Activated naive CD4-positive, alpha-beta T cell treated with Interleukin-2 at 50 U/mL for 16 hours (primary cell): ENCODE measurements at places on chromosomes 5 and 9.

- DNase-seq = no peak
Measured at GRCh38 chr9:124218987-124219461, 38.7 kb upstream of the NEK6 start.

DNA sequence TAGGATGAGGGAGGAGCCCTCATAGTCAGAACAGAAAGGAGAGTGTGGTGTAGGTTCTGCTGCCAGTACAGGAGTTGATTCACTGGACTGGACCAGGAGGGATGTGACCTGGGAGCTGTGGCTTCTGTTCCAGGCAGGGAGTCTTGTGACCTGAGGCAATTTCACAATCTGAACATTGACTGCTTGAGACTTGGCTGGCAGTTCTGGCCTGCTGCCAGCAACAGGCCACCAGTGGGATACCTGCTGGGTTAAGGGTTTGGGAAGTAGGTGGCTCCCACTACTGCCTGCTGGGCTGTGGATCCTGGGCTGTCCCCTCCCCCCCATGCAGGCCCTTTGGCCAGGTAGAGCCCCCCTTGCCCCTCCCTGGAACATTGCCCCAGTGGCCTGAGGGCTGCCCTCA is 268.6 kb upstream of the ARRDC3 start:
- DNase-seq = no peak

DNA sequence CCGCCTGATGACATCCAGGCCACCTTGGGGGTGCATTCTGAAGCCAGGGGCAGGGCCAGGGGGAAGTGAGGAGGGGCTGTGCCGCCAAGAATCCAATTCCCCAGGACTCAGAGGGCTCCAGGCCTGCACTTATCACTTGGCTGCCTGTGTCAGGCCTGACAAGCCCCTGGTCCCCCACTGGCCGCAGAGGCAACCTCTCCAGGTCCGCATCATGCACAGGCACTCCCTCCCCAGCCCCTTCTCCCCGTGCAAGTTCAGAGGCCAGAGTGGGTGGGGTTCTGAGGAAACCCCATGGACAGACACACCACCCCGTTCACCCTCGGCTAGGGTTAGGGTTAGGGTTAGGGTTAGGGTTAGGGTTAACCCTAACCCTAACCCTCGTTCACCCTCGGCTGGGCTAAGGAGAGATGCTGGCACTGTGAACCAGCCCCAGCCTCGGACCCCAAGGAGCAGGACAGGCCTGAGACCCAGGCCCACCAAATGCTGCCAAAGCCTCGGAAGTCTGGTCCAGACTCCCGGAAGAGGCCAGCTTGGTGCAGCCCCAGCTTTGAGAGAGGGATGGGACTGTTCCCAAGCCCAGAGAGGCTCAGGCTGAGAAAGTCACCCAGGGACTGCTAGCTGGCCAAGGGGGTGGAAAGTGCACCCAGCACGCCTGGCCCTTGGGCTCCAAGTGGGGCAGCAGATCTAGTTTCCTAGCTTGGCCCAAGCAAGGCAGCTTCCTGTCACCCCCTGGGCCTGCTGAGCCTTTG is 4.9 kb downstream of the LCN2 start:
- DNase-seq = no peak

DNA sequence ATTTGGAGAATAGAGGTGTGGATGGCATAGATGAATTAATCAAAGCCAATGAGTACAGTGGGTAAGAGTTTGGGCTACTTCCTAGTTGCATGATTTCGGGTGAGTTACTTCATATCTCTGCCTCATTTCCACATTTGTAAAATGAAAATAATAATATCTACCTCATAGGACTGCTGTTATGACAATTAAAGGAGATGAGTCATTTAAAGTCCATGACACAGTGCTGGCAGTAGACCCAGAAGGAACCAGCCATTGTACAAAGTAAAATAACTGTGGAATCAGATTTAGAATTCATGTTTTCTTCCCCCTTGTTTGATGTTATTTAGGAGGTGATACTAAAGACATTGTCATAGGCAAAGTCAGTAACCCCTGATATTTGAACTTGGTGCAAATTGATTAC is 139.5 kb upstream of the SLC27A6 start:
- DNase-seq = no peak

GRCh38 chr5:9558319-9558965 is 12.6 kb upstream of the SEMA5A start:
- DNase-seq = no peak

DNA sequence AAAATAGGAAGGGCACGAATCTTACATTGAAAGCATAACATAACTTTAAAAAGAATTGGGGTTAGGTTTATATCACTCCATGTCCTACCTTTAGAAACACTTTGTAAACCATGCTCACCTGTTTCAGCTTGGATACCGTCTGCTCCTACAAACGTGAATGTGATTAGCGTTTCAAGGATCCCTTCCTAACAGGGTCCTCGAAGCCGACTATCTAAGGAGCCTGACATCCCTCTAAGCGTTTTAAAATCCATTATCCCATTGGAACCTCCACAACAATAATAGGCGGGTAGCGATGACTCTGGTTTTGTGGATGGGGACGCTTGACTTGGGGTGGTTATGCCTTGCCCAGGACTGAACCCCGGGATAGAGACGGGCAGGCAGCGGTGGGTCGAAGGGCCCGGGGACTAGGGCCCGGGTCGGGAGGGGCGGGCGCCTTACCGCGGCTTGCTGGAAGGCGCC is 937 bp downstream of the SVEP1 start:
- no peak for DNase-seq

DNA sequence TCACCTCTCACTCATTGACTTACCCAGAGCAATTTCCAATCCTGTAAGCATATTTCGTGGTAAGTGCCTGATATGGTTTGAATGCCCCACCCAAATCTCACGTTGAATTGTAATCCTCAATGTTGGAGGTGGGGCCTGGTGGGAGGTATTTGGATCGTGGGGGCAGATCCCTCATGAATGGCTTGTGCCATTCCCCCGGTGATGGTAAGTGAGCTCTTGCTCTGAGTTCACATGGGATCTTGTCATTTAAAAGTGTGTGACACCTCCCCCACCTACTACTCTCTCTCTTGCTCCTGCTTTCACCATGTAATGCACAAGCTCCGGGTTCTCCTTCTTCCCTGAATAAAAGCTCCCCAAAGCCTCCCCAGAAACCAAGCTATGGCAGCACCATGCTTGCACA is 1165.5 kb downstream of the CDH12 start:
- DNase-seq = no peak

GRCh38 chr5:147963948-147964693 is 57.8 kb upstream of the C5orf46 start:
- DNase-seq = no peak

DNA sequence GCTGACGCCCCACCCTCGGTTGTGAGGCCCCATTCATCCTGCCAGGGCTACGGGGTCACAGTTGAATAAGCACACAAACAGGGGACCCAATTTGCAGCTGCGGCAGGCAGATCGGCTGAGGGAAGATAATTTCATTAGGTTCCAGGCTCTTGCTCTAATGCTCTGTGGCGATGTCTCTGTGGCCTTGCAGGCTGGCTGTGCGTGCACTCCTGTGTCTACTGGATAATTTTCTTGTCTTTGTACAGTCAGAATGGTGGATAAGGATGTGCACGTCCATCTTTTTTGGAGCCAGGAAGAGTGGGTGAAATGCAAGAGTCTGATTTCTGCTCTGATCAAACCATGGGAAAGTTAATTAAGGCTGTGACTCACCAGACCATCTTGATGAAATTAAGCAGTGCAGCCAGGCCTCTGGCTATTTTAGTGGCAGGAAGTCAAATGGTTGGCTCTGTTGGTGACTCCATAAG is 39.2 kb downstream of the NSG2 start:
- DNase-seq = no peak

DNA sequence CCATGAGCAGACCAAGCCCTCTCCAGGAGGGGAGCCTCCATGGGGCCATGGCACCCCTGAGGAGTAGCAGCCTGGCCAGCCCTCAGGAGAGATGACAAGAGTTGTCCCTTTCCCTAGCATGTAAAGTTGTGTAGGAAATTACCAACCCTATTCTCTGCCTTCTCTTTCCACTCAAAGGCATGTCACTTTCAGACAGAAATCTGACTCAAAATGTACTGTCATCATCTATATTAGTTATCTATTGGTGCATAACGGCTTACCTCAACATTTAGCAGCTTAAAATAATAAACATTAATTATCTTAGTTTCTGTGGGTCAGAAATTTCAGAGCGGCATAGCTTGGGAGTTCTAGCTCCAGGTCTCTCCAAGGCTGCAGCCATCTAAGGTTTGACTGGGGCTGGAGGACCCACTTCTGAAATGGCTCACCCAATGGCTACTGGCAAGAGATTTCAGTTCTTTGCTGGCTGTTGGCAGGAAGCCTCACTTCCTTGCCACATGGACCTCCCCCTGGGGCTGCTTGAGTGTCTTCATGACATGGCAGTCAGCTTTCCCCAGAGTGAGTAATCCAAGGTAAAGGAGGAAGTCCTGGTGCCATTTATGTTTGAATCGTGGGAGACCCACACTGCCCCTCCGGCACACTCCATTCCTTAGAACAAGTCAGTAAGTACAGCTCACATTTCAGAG is 632.3 kb downstream of the CCDC171 start:
- no peak for DNase-seq

DNA sequence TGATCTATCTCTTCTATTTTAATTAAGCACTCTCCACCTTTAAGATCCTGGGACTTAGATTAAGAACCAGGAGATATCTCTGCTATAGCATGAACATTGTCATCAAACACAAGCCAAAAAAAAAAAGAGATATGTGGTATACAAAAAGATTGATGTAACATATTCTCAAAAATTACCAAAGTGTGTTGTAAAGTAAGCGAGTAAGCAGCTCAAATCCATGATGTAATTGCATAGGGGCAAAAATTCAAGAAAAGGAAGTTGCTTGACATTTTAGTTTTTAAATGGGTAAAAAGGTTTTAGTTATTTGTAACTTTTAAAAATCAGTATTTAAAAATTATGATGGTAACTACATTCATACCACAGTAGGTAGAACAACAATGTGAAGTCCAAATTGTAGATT is 40.7 kb downstream of the CNTRL start:
- no peak for DNase-seq

- DNase-seq = no peak
Measured at GRCh38 chr5:36870399-36871040, 6.0 kb upstream of the NIPBL start.

- no peak for DNase-seq
Measured at GRCh38 chr5:176413255-176413565, 3.1 kb downstream of the CLTB start.

GRCh38 chr9:110188101-110188500 is 19.9 kb downstream of the C9orf152 start:
- no peak for DNase-seq

GRCh38 chr5:40266952-40267351 is 412.8 kb upstream of the PTGER4 start:
- no peak for DNase-seq

GRCh38 chr9:138038244-138038671 is 160.7 kb downstream of the CACNA1B start:
- no peak for DNase-seq

DNA sequence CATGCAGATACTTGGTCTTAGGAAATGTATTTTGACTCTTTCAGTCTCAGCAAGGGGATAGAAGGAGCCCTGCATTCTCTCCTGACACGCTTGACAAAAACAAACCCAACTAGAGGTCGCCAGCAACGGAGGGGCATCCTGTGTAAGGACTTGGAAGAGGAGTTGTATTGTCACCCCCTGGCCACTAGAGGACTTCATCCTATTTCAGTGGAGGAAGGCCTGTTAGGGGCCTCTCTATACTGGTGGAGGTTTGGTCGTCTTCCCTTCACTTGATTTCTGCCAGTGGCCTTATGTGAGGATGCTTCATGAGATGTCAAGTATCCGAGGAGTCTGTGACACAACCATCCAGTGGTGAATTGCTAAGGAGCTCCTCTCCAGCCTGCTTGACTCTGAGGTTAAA is 122.8 kb upstream of the STC2 start:
- no peak for DNase-seq

- DNase-seq = no peak
Measured at GRCh38 chr5:101728933-101729332, 567.2 kb downstream of the SLCO4C1 start.

DNA sequence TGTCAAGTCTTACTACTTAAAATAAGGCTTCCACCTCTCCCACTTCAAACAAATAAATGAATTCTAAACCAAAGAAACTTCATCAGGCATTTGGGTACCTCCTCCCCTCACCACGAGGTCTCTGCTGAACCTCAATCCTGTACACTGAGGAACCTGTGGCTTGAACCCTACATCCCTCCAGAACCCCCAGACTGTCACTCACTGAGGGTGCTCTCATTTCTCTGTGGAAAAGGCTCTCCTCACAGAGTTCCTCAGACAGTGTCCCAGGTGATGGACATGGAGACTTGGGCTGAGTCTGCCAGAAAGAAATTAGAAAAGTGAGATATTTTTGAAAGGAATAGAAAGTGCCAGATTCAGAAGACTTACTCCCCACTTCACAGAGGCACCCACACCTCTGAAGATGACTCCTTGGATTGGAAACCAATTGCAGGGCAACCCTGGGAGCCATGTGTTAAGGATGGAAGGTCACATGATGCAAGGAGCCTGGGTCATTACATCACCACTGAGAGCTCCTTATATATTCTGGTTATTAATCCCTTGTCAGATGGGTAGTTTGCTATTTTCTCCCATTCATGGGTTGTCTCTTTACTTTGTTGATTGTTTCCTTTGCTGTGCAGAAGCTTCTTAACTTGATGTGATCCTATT is 19.8 kb downstream of the MLANA start:
- no peak for DNase-seq

DNA sequence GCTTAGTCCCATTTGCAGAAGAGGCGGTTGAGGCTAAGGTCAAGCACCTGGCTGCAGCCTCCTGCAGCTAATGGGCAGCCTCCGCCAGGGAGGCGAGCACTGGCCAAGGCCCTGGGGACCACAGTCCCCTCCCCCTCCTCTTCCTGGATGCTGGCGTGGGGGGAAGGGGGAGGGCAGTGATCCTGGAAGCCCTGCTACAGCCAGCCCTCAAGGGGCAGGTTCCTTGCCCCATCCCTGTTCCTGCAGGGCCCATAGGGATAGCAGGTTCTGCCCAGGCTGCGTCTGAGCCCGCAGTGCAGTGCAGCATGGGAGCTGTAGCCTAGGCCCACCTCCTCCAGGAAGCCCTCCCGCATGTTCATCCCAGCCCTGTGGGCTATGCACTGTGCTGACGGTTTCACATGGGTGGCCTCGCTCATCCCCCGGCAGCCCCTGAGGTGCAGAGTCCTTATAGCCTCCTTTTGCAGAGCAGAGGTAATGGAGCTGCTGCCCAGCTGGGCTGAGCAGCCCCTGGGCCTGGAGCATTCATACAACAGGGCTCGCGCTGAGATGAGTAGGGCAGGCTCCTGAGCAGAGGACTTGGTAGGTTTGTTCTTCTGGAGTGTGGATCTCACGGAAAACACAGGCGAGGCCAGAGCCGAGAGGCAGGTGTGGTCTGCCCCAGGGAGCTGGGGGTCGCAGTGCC is 36.0 kb downstream of the KCNT1 start:
- no peak for DNase-seq

DNA sequence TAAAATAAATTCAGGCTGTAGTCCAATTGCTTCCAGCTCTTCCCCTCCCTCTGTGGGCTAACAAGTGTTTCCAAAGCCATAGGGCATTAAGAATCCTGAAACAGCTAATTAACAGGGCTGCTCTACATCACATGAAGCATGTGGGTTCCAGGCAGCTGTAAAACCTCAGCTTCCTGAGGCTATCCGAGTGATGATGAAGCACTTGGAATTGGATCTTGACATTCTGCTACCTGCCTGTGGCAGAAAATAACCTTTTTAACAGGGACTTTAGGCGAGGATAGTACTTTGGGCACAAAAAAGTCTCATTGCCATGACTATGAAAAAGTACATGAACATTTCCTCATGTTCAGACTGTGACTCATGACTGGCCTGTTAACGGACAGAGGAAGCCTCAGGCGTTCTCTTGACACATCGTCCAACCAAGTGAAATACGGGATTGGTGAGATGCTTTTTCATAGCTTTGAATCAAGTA is 107.2 kb downstream of the PDE4D start:
- DNase-seq = no peak

- DNase-seq = no peak
Measured at GRCh38 chr5:61069150-61069549, 93.1 kb downstream of the SMIM15 start.
